Ammon's horn (tissue), 1 donor: ENCODE measurements at places on chromosomes 12 and 14.

DNA sequence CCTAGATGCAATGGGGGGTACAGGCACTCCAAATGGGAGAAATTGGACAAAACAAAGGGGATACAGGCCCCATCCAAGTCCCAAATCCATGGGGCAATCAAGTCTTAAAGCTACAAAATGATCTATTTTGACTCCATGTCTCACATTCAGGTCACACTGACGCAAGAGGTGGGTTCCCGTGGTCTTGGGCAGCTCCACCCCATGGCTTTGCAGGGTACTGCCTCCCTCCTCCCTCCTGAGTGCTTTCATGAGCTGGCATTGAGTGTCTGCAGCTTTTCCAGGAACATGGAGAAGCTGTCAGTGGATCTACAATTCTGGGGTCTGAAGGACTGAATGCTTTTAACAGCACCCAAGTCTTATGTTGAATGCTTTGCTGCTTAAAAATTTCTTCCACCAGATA, 274.5 kb upstream of the LRIG3 start:
- no peak for DNase-seq

GRCh38 chr12:27460471-27460978, 14.0 kb downstream of the SMCO2 start:
- no peak for DNase-seq

GRCh38 chr14:79967453-79967852, 243.9 kb downstream of the DIO2 start:
- no peak for DNase-seq

DNA sequence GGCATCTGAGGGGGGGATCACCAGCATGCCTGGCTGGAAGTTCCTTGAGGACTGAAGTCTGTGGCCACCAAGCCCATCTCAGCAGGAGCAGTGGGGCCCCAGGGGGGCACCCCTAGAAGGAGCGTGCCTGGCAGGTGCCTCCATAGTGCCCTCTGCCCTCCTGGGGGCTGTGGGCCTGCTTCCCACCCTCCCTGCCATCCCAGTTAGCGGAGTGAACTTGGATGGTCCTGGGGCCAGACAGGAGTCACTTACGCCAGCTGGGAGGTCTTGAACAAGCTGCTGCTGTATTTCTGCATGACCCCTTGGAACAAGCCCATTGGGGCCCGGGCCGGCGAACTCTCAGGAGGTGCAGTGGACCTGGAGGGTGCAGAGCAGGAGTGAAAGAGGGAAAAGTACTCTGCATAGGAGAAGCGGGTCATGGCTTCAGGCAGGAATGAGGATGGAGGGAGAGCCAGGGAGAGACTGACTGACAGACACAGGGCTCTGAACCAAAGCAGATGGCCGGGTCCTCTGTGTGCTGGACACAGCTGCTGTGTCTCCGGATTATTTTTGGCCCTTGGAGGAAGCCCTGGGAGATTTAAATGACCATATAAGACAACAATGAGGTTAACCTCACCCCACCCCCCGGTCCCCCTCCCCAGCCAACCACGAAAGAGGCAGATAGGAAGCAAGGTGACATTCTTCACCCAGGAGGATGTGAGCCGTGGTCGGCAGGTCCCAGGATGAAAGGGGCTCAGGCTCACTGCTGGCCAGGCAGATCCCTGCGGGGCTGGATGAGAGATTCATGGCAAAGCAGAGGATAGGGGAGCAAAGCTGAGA, 19.6 kb downstream of the ASB2 start:
- DNase-seq = no peak

DNA sequence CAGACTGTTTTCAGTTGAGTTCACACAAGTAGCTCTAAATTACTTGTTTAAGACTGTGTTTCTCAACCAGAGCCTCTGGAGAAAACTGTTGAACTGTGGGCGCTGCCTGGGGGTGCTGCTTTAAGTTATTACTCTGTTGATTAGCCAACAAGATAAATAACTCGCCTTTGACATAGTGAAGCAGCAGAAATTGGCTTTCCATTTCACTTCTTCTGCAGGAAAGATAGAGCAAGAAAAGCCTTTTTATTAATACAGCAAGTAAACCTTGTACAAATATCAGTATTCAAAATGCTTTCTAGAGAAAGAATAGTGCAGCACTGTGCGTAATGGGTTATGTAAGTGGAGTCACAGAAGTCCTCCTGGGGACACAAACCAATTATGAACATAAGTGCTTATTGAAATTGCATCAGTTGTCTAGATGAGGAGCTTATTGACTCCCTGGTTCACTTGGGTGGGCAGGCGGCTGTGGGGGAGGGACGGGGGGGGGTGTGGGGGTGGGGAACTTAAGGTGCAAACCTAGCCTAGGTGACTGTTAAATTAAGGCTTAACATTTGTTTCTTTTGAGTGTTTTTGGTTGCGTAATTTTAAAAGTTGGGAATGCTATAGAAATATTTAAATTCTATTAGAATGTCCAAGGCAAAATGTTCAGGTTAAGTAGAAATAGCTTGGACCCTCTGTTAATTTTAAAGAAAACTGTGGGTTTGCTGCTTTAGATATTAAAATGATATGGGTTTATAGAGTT, 6.3 kb downstream of the FRS2 start:
- peak; percentile 58 for DNase-seq

GRCh38 chr12:96206936-96207662, 12.9 kb downstream of the ELK3 start:
- no peak for DNase-seq

- no peak for DNase-seq
Measured at GRCh38 chr12:13258717-13259119, 62.2 kb downstream of the EMP1 start.

DNA sequence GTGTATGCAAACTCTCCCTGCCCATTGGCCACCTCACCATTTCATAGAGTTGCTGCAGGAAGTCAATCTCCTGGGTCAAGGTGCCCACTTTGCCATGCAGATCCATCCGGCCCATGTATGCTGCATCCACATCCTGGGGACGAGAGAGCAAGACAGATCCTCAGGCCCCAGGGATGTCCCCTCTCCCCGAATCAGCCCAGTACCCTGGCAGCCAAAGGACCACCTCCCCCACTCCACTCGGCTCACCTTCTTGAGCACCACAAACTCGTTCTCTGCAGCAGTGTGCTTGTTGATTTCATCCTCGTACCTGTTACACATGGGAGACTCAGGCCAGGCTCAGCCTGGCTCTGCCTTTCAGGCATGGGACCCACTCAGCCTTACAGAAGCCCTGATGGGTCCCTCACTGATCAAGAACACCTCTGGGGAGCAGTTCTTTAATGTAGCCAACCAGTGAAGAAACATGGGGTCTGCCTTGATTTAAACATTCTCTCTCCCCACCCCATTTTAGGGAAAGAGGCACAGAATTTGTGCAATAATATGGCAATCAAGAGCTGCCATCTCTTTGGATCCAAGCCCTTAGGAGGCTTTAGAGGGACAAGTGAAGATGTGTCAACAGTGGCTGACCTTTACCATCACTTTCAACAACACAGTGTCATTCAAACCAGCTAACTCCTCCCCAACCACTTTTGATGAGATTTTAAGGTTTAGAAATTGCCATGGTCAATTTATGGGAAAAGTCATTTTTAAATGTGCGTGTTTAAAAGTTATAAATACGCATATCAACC, 3.9 kb downstream of the KRT79 start:
- no peak for DNase-seq

DNA sequence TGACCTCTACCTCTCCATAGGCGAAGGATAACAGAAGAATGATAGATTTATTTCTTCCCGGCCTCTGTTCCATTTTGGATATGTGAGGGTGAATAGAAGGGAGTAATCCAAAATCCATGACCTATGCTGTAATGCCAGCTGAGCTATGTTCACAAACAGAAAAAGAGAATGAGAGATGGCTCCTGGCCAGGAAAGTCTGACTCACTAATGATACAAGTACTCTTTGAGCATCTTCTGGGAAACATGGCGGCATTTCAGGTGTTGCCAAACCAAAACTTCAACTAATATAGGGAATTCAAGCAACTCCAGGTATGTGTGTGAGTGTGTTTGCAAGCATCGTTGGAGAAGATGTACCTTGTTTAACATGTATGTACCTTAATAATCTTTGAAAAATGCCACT, 55.1 kb downstream of the MED13L start:
- DNase-seq = peak; percentile 46

DNA sequence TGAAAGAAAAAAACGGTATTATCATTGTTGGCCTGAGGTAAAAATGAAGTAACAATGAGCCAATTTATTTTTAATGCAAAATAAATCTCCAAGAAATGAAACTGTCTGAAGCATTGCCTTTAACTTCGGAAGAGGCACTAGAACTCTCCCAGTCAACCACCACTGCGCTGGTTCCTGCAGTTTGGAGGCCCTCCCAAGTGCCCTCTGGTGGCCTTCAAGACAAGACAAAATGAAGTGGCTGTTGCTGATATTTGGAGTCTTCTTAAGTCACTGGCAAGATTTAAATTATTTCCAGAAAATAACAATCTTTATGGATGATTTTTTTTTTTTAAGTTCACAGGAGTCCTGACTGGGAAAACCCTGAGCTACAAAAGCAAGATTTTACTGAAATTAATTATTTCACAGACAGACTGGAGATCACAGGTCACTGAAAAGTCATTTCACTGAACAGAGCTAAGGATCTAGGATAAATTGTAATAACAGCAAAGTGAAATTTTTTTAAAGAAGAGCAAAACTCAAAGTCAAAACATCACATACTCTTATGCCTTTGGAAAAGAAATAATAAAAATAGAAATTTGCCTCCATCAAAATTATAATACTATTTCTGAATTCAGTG, 58.2 kb downstream of the DICER1 start:
- peak; percentile 83 for DNase-seq
